ENCODE measurements at places on chromosomes 16 and 17.

GRCh38 chr17:14359163-14360020 lies 58.5 kb downstream of the HS3ST3B1 start:
- no peak for DNase-seq

DNA sequence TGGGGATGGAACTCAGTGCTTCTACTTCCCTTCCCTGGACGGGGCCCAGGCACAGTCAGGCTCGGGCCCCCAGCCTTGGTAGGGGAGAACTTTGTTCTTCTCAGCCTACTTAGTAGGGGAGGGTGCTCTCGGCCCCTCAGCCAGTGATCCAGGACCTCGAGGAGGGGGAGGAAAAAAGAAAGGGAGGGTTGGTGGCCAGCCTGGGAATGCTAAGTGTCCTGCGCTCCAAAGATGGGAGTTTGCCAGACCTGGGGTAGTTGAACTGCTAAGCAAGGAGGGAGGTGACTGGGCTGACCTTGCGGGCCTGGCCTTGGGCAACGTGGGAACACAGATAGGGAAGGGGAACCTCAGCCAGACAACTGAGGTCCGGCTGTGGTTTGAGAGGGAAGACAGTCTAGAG lies 12.2 kb downstream of the ADGRG1 start:
- DNase-seq, result no peak

GRCh38 chr16:89168381-89169189 lies 3.0 kb upstream of the CDH15 start:
- no peak for DNase-seq

DNA sequence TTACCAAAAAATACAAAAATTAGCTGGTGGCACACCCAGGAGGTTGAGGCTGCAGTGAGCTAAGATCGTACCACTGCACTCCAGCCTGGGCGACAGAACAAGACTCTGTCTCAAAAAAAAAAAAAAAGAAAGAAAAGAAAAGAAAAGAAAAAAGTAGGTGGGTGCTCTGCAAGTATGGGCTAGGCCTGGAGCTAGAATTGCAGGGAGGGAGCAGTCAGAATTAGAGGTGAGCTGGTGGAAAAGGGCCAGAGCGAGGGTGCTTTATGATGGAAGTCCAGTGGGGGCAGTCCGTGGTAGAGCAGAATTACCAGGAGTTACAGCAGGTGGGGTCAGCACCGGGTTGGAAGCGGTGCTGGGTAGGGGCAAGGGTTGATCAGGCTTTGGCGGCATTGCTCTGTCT lies 57.0 kb upstream of the KDM6B start:
- no peak for DNase-seq
